ENCODE measurements at places on chromosomes 3 and 15.

- no peak for DNase-seq
Observed at GRCh38 chr15:25663515-25663914, 199.6 kb downstream of the ATP10A start.

DNA sequence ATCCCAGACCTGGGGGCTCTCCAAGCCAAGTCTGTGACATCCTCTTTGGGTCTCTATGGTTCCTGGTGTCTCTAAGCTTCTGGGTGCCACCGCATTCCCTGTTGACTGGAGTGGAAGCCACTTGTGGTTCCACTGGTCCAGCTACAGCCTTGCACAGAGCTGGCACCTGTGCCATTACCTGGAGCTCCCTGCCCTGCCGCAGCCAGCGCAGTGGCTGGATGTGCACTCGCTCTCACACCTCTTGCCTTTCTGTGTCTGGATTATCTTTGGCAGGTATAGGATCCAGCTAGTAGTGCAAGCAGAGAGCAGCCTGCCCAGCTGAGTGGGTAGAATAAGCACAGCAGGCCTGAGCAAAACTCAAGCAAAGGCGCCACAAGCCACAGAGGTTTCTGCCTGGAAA, 1635.5 kb downstream of the OTOL1 start:
- no peak for DNase-seq

DNA sequence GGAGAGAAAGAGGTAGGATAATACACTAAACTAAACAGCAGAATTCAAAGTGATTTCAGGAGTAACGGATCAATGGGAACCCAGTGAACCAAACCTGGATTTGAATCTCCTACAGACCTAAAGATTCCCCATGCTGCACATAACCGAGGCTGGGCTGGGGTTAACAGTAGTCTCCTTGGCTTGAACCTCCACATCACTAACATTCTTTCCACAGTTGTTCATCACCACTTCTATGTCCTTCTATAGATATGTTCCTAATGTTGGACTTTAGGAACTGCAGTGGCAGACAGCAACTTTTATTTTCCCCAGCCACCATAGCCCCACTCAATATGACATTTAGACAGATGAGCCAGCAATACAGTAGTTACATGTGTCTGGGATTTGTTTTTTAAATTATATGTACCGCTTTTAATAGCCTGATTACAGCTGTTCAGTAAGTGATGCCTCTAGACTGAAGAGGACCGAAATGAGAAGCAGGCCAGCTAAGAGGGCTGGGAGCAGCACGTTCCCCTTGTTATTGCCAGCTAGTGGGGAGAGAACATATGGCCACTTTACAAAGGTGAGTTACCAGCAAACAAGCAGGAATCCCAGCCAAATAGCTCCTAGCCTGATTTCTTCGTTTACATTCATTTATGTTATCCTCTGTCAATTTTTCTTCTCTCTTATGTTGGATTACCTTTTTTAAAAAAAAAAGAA, 472.6 kb upstream of the CDIN1 start:
- DNase-seq: no peak

DNA sequence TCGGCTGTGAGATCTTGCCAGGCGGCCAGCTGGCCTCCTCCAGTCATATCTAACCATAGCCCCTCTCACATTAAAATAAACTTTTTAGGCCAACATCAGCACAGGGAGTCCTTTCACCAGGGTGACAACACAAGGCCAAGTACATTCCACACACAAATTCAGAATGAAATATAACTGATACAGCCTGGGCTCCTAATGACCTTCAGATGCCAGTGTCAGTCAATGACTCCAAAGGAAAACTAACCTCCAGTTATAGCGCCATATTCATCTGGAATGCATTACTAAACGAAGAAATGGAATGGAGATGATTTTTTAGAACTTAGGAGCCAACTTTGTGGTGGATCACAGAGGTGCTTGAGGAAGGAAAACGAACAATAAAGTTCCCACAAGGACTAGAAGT, 205.4 kb downstream of the GREM1 start:
- no peak for DNase-seq

DNA sequence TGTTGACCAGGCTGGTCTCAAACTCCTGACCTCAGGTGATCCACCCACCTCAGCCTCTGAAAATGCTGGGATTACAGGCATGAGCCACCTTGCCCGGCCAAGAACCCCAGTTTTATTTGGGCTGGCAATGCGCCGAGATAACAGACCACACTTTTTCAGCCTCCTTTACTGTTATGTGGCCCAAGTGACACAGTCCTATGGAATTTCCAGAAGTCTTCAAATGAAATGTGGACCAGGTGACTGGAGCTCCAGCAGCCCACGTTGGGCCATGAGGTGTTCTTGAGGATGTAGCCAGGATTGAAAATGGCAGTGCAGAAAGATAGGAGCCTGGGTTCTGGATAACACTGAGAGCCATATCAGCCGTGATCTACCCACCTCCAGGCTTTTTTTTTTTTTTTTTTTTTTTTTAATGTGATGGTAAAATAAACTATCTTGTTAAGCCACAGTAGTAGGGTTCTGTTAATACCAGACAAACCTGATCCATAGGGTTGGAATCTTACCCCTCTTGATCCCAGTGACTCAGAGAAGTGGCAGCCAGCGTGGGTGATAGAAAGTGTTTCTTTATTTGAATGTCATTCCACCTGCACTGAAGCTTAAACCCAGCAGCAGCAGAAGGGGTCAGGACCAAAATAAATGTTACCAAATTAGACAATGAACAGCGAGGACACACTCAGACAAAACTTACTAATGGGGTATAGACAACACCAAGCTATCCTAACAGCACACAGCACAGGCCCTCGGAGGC, 55.6 kb downstream of the LHFPL4 start:
- no peak for DNase-seq

All from right forelimb (tissue), 1 donor.